ENCODE measurements at places on chromosomes 6 and 20.

DNA sequence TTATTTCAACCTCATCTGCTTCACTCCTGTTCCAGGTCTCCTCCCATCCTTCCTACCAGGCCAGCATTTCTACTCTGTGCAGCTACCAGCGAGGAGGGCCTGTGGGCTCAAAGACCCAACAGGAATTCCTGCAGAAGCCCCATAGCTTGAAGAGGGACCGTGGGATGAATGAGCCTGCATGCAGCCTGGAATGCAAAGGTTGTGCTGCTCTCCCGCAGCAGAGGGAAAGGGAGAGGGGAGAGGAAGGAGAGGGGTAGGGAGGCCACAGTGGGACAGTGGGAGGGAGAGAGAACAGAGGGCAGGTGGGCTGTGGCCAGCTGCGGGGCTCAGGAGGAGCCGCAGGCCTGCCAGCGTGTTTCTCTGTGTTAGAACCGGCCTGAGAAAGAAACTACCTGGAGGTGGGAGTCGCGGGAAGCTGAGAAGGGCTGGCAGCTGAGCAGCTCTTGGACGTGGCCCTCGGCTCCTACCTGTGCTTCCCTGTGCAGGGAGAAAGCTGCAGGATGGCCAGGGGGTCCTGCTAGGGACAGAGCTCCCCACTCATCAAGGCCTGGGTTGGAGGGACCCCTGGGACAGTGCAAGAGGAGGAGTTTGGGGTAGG, 66.1 kb upstream of the MLN start:
- DNase-seq: no peak

DNA sequence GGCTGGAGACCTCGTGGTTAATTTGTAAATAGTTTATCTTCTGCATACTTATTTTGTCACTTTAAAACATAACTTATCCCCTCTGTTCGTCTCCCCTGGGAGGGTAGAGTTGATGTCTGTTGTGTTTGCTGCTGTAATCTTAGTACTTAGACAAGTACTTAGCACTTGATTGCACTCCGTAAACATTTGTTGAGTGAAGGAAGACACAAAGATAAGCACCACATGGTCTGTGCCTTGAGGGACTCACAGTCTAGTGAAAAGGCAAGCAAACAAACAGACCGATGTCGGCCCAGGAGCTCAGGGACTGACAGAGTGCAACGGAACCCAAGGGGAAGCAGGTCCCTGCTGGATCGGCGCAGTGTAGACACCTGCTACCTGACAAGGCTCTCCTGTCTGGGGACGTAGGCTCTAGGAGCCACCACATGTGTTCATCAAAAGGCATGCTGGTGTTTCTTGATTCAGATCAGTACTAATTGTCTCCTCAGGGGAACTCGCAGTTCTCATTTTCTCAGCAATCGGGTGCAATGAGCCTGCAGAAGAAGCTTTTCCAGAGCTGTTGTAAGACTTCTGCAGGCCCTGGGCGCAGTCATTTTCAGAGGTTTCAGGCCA, 31.4 kb downstream of the EDN3 start:
- no peak for DNase-seq

GRCh38 chr6:134764741-134765140, 185.2 kb downstream of the ALDH8A1 start:
- DNase-seq: no peak

DNA sequence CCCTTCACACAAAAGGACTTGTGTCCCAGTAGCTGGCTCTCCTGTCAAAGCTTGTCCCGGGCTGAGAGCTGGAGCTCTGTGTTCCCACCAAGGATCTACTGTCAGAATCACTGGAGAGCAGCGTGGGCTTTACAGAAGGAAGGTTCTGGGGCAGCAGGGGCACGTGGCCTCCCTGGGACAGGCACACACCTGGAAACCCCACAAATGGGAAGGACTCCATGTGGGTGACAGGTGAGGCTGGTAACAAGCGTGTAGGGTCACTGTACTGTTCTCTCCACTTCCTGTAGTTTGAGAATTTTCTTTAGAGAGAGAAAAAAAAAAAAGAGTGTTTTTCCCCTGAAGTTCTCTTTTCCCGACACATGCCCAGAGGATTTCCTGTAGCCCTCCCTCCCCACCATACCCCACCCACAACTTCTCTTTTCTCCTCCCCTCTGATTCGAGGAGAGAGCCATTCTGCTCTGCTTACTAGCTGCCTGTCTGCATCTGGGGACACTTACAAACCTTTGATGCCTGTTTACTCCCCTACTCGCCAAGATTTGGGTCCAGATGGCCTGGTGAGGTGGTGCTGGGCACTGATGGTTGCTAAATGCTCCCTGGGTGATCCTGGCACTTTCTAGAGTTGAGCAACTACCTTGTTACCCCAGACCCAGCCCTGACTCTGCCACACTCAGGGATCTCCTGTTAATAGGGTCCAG, 84.1 kb upstream of the SIRPA start:
- DNase-seq: no peak

DNA sequence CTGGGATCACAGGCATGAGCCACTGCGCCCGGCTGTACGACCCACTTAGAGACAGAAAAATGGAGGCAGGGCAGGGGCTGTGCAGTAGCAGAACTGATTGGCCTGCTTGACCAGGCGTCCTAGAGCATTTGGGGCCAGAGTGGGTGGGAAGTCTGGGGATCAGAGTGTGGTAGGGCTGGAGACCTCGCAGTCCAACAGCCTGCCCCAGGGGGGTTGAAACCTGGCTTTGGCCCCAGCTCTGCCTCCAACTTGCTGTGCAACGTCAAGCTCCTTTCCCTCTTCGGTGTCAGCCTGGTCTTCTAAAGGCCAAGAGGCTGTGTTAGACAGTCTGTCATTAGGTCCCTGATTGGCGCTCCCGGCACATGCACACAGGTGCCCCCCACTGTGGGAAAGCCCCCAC, 15.3 kb upstream of the SPDEF start:
- DNase-seq: no peak

GRCh38 chr6:7697820-7698623, 27.9 kb upstream of the BMP6 start:
- DNase-seq: no peak

- no peak for DNase-seq
Observed at GRCh38 chr20:43586641-43587040, 4.1 kb upstream of the IFT52 start.

DNA sequence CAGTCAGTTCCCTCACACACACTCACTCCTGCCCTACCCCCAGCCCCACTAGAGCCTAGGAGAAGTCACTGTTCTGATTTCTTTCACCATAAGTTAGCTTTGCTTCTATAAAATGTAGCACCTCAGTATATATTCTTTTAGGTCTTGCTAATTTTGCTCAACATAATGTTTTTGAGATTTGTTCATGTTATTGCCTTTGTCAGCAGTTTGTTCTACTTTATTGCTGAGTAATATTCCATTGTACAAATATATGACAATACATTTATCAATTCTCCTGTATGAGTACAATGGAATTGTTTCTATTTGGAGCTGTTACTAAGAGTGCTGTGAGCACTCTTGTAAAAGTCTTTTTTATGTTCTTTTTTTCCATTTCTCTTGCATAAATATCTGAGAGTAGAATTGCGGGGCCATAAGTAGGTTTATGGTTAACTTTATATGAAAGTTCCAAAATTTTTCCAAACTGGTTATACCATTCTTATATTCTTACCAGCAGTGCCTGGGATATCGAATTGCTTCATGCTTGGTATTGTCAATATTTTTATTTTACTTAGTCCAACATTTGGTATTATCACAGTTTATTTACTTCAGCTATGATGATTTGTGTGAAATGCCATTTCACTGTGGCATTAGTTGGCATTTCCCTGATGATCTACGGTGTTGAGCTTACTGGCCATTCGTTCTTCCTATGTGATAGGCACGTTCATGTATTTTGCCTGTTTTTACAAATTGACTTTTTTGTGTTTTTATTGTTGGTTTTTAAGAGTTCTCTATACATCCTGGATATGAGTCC, 25.3 kb downstream of the EDN1 start:
- DNase-seq: no peak

DNA sequence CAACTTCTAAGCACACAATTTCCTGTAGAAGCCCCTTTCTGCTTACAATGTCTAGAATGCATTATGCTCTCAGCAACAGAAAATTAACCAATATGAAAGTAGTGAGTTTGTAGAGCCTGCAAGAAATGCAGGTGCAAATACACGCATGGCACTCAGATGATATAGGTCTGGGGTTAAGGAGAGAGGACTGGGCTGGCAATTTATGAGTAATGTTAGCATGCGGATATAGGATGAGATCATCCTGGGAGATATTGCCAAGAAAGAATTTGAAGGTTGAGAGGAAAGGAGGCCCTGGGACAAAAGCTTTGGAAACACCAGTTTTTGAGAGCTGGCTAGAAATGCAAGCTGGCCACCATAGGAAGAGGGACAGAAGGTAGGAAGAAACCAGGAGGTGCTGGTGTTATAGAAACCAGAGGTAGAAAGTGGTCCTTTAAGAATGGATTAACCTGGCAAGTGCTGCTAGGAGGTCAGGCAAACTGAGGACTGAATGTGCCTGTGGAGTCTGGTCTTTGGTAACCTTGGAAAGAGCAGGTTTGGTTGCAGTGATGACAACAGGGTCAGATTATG, 183.2 kb upstream of the MYLIP start:
- DNase-seq: no peak

GRCh38 chr6:157597461-157598312, 216.7 kb downstream of the ZDHHC14 start:
- DNase-seq: no peak

- DNase-seq: no peak
Observed at GRCh38 chr6:98118397-98119045, 715.9 kb upstream of the POU3F2 start.

GRCh38 chr20:51659491-51660050, 108.6 kb downstream of the ATP9A start:
- no peak for DNase-seq

DNA sequence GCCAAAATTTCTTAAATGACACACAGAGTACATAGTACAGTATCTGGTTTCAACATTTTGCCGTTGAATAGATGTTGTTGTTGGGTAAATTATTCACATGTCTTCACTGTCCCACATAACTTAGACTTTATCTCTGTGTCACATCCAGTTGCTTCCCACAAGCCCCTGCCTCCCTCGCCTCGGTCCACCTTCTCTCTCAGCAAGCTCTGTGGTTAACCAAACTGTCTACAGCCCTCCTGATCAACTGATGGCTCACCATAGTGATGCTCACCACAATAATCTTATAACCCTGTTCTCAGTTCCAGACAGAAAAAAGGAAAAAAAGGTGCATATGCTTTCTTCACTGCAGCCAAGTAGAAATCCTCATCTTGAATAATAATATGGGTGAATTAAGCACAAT, 23.0 kb downstream of the IL17F start:
- DNase-seq: no peak

- DNase-seq: no peak
Observed at GRCh38 chr6:17392978-17393891, at the start of gene CAP2. CAP2 (plus strand) TSS chr6:17393595; CDS start chr6:17421556, 27,961 bp downstream.

- no peak for DNase-seq
Observed at GRCh38 chr6:105112577-105112976, 67.2 kb downstream of the POPDC3 start.

DNA sequence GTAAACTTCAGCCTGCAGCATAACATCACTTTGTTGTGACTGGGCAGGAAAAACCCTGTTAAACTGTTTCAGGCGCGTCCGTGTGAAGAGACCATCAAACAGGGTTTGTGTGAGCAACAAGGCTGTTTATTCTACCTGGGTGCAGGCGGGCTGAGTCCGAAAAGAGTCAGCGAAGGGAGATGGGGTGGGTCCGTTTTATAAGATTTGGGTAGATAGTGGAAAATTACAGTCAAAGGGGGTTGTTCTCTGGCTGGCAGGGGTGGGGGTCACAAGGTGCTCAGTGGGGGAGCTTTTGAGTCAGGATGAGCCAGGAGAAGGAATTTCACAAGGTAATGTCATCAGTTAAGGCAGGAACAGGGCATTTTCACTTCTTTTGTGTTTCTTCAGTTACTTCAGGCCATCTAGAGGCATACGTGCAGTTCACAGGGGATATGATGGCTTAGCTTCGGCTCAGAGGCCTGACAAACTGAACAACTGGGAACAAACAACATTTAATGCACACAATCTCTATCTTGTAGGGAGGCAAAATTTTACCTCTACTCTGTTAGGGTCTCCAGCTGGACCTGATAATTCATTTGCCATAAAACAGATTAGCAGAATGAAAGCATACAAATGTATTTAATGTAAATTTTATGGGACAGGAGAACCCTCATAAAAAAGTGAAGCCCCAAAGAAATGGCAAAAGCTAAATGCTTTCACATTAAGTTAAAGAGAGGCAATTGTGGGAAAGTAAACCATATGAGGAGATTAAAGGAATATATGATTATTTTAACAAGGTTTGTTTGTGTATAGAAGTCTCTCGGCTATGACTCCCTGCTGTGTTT, 58.3 kb upstream of the HFE start:
- DNase-seq: no peak

- no peak for DNase-seq
Observed at GRCh38 chr6:123794799-123795198, 8.9 kb upstream of the NKAIN2 start.

DNA sequence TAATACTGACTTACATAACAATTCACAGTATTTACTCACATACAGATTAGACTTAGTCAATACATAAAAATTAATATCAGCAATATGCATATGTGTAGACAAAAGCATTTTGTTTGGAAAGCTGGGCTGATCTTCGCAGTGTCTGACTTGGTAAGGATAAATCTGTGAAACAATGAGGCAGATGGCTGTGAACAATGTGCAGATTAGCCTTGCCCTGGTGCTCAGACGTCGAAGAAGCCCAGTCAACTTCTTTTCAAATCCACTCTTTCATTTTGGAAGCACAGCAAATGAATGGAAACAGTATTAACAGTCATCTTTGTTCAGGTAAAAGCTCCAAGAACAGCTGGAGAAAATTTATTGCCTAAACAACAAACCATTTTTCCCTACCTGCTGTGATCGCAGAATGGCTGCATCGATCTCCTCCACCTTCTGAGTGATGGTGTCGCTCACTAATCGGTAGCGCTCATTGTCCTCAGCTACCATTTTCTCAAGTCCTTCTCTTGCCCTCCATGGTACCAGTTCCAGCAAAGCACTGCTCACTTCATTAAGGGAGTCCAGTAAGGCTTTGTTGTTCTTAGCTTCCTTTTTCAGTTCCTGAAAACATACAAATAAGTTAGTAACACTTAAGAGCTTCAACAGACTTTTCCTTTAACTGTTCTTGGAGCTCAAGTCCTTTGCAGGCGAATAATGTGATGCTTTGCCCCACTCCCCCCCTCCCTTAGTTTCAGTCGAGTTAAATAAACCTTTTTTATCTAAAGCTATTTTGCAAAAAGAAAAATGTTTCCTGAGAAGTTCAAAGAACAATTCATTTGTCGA, 116.5 kb downstream of the DST start:
- no peak for DNase-seq

DNA sequence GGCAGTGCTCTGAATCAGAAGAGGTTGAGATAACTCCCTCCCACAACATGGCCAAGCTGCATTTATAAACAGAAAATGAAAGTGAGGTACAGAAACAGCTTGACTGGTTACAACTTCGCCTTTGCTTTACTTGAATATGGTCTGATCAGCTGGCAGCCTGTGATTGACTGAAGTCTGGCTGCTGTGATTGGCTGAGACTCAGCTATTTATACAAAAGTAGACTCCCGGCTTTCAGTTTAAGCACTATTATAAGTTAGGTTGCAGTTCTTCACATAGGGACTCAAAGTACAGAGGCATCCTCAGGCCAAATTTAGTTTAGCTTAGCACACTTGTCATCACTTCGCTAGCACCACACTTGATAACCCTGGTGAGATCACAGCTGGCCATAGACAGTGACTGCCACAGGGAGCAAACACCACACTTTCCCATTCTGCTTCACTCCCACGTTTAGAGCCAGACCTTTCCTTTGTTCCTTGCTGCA, 362.6 kb downstream of the EPM2A start:
- DNase-seq: peak; percentile 3

All from stimulated activated CD4-positive, alpha-beta T cell treated with anti-CD3 and anti-CD28 coated beads, Interleukin-4, amount 100 ng/mL, for 4 hours (primary cell).